ENCODE measurements at places on chromosomes 11 and 22. TPM values are rescaled to one million over a fixed set of nuclear protein-coding genes. Genes with fewer than 3 reads are reported as not detected.

BACE1 gene
- total RNA-seq = 20.3 TPM

APOBEC3H gene
- total RNA-seq = 1.3 TPM

OR52K2 gene
- total RNA-seq = not detected

HTR3B gene
- total RNA-seq = not detected

KRTAP5-2 gene
- total RNA-seq = not detected

POTEH gene
- total RNA-seq = not detected

RHOD gene
- total RNA-seq = 39.1 TPM

PRR33 gene
- not detected for total RNA-seq

CARNS1 gene
- 9.7 TPM for total RNA-seq

SERPING1 gene
- total RNA-seq = 210 TPM

THRSP gene
- not detected for total RNA-seq

SCN2B gene
- total RNA-seq = 3.4 TPM

EIF3F gene
- 169 TPM for total RNA-seq

MUC2 gene
- total RNA-seq = not detected

NAP1L4 gene
- 79.2 TPM for total RNA-seq

TRIM6 gene
- 1.3 TPM for total RNA-seq

SLC29A2 gene
- total RNA-seq = 16.9 TPM

TSSK2 gene
- total RNA-seq = not detected
